ENCODE measurements at places on chromosomes 16 and 17. TPM values are rescaled to one million over a fixed set of nuclear protein-coding genes. Genes with fewer than 3 reads are reported as not detected.
A peak's percentile ranks its signal among the peaks of the same experiment; 100 is the strongest.

DNA sequence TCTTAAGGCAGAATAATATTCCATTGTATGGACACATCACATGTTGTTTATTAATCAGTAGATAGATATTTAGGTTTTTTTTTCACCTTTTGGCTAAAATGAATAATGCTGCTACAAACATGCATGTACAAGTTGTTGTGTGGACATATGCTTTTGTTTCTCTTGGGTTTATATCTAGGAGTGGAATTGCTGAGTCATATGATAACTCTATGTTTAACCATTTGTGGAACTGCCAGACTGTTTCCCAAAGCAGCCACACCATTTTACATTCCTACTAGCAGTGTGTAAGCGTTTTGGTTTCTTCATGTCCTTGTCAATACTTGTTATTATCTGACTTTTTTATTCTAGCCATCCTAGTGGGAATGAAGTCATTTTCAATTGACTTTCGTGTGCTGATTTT is 21.3 kb downstream of the CYLD start:
- no peak for DNase-seq

The KRT12 gene
- not detected for total RNA-seq

DNA sequence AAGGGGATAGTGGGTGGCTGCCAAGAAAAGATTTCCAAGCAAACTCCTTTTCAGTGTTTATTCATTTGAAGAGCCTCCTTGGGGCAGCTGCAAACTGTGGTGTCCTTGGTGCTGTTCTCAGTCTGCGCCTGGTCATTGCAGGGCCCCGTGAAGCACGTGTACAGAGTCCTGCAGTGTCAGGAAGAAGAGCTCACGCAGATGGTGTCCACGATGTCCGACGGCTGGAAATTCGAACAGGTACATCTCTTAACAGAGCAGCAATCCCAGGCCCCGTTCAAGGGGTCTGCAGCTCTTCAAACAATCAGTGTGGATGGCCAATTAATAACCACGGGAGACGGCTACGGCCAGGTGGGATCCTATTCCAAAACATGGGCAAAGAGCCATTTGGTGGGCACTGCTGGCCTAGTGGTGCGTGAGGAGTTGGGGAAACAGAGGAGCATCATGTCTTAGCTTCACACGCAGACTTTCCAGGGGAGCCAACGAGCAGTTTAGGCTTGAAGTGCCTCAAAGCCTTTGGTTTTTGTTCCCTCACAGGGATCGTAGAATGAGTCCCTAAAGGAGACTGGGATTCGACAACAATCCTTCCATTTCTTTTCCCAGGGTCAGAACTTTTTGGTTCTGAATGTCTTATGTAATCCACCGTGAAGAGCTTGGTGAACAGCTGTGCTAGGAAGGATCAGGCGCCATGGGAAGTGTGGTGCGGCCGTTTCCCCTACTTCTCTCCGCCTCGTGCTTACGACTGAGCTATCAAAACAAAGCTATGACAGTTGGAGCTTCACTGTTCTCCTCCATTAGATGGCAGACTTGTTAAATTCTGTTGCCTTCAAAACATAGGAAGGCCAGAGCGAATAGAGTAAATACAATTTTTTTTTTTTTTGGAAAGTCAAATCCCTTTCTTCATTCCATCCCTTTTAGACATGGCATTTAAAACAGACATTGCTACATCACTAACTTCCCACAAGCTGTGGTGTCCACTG is 12.6 kb downstream of the KCTD2 start:
- DNase-seq, result no peak

The MT4 gene
- total RNA-seq, result not detected

- DNase-seq, result no peak
Measured at GRCh38 chr17:78643326-78643725, 66.1 kb upstream of the DNAH17 start.

GRCh38 chr16:87658564-87659225 is 56.4 kb downstream of the JPH3 start:
- DNase-seq, result peak; percentile 85

GRCh38 chr17:69525920-69526841 is 111.7 kb downstream of the MAP2K6 start:
- peak; percentile 27 for DNase-seq

DNA sequence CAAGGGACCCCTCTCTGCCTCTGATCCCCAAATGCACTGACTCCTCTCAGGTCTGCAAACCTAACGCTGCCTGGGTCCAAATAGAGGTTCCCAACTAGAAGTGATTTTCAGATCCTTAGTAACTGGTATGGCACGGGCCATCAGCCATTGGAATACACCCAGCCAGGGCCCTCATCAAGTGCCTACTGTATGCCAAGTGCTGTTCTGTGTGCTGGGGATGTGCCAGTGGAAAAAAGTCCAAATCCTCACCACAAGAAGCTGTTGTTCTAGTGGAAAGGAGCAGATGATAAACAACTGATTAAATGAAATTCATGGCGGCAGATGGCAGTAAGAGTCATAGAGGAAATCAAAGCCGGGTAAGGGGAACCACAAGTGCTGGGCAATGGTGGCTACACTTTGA is 57.2 kb upstream of the MED9 start:
- DNase-seq, result no peak

The CDH13 gene
- 81.1 TPM for total RNA-seq

DNA sequence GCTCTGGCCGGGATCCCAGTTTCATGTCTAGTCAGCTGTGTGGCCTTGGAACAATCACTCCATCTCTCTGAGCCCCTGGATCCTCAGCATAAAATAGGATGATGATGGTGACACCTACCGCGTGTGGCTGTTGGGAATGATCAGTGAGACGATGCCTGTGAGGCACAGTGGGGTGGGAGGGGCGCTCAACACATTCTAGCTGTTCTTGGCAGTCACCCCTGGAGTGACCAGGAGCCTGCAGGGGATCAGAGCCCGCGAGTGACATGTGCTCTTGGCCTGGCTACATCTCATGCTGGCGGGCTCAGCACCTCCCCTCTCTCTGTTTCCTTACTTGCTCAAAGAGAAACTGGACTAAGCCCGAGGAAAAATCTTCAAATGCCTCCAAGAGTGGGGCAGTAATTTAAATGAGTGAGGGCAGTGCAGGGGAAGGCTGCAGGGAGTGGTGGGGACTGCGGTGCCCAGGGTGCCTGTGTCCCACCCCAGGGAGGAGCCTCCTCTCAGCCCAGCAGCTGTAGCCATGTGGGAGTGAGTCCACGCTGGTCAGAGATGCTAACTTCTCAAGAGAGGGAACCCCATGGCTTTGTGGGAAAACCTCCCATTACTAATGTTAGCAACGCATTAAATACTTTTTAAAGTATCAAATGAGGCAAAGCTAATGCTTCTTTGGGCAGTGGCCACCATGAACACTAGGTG is 23.1 kb upstream of the DOK4 start:
- no peak for DNase-seq

GRCh38 chr16:89705006-89705405 is 3.5 kb upstream of the SPATA2L start:
- no peak for DNase-seq

- DNase-seq, result no peak
Measured at GRCh38 chr16:61877436-61877835, 158.8 kb downstream of the CDH8 start.

The CACNG5 gene
- 45.1 TPM for total RNA-seq

The KRTAP9-8 gene
- not detected for total RNA-seq

GRCh38 chr17:80950466-80951120 is 41.0 kb upstream of the CHMP6 start:
- no peak for DNase-seq

DNA sequence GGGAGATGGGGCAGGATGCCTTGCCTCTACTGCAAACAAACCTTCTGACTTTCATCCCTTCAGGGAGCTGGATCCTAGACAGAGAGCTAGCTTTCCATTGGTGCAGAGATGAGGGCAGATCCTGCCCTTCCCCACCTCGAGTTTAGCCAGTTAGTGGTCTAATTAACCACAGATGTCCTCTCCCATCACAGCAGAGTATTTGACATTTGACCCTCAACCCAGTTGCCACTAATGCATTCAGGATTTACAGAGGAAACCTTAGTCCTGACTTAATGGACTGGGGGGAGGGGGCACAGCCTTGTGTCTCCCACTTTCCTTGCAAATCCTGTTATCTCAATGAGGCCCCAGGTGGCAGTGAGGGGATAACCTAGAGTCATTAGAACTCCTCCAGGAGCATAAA is 10.2 kb downstream of the PIP4K2B start:
- peak; percentile 76 for DNase-seq

The ACSM5 gene
- not detected for total RNA-seq

DNA sequence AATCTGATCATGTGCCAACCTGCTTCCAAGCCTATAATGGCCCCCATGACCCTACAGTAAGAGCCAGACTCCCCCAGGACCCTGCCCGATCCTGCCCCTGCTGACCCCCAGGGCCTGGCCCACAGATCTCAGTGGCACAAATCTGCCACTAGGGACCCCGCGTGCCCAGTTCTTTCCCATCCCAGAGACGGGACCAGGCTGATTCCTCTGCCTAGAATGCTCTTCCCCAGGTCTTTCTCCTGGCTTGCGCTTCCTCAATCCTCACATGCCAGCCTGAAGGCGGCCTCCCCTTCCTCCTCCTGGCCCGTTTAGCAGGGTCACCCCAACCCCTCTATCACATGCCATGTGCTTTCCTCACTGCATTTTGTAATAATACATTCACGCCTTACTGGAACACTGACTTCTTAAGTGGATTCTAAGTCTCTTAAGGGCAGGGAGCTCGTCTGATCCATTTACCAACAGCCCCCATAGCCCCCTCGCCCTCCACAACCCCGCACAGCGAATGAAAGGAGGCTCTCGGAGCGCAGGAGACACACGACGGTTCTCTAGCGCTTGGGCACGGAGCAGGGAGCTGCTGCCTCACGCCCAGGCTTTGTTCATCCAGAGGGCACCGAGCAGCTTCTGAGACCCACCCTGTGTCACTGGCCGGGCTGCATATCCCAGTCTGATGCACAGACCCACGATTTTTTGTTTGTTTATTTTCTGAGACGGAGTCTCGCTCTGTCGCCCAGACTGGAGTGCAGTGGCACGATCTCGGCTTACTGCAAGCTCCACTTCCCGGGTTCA is 1.2 kb downstream of the TRIM65 start:
- DNase-seq, result peak; percentile 56

- no peak for DNase-seq
Measured at GRCh38 chr17:5711344-5711743, 127.0 kb upstream of the NLRP1 start.

DNA sequence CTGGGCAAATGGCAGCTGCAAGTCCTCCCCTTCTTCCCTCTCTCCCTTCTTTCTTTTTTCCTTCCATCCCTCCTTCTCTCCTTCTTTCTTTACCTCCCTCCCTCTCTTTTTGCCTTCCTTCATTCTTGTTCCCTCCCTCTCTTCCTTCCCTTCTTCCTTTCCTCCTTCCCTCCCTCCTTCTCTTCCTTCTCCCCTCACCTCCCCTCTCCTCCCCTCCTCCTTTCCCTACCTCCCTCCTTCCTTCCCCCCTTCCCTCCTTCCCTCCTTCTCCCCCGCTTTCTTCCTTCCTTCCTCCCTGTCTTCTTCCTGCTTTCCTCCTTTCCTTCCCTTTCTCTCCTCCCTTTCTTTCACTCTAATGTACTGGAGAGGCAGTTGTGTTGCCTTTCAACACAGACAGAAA is 110.8 kb upstream of the SALL1 start:
- DNase-seq, result no peak

The CRHR1 gene
- total RNA-seq, result 0.71 TPM

- DNase-seq, result no peak
Measured at GRCh38 chr17:55601874-55602364, 90.7 kb upstream of the SMIM36 start.

The AHSP gene
- not detected for total RNA-seq

- DNase-seq, result no peak
Measured at GRCh38 chr17:49477709-49478108, 17.4 kb upstream of the NGFR start.

The RSAD1 gene
- total RNA-seq, result 22.0 TPM

DNA sequence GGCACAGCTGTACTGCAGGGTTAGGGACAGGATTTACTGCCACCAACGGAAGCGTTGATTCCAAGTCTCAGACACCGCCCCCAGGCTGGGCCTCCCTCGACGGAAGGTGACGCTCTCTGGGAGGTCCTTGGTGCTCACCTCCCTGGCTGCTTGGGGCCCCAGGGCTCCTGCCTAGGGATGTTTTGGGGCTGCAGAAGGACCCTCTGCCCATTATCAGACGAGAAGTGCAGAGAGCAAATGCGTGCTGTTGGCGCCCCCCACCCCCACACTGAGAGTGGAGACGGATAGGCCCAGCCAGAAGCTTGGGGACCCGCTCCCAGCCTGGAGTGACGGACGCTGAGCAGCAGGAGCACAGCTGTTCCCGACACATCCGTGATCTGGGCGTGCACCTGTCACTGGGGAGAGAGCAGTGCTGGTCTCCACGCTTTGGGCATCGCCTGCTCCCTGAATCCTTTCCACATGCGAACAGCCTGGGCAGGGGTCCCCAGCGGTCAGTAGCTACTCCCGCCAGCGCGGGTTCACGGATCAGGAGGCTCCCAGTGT is 5.1 kb upstream of the SOX8 start:
- peak; percentile 74 for DNase-seq

The TBC1D3L gene
- 76.4 TPM for total RNA-seq

- no peak for DNase-seq
Measured at GRCh38 chr17:57927048-57927723, 28.0 kb downstream of the CUEDC1 start.

The KRTAP9-7 gene
- total RNA-seq, result not detected

The NEUROD2 gene
- total RNA-seq, result 6.3 TPM

- DNase-seq, result no peak
Measured at GRCh38 chr16:11136600-11136999, 119.4 kb downstream of the SOCS1 start.

The GPT2 gene
- total RNA-seq, result 70.7 TPM

The CDRT15 gene
- not detected for total RNA-seq

DNA sequence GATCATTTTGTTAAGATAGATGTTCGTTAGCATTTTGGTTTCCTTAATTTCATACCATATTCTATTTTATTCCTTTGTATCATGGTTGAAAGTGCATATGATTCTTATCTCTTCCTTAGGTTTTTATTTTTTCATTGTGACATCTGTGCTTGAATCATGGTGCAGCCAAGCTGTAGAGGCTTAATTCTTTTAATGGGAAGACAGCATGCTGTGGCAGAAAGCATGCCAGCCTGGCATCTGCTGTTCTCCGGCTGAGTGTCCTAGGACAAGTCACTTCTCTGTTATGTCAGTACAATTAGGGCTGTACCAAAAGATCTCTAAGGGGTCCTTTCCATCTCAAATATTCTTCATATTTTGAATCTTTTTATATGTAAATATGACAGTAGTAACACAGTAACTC is 68.5 kb upstream of the PMFBP1 start:
- DNase-seq, result no peak

DNA sequence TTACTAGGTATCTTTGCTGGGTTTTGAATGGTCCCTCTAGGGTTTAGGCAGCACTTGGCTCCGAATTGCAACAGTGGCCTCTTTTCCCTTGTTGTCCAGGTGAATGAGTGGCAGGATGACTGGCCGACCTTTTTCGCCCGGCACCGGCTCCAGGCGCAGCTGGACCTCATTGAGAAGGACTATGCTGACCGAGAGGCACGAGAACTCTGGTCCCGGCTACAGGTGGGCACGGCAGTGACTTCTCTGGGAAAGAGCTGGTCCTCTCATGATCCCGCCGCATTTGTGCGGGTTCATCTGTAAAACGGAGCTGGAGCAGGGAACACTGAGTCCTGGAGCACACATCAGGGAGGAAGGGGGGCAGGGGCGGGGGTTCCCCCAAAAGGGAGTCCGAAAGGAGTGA is 3.1 kb upstream of the TBCD start:
- no peak for DNase-seq

Data from glutamatergic neuron (in vitro differentiated cells).